ENCODE measurements at places on chromosomes 7 and 10.
A peak's percentile ranks its signal among the peaks of the same experiment; 100 is the strongest.

- peak overlapping the region; percentile 49 for H3K4me3 ChIP-seq
- DNase-seq: peak; percentile 81
- no peaks in the 10 kb centered on the region for H3K36me3 ChIP-seq
These were observed 37.5 kb upstream of the EGR2 start for GRCh38 chr10:62853710-62854109.

DNA sequence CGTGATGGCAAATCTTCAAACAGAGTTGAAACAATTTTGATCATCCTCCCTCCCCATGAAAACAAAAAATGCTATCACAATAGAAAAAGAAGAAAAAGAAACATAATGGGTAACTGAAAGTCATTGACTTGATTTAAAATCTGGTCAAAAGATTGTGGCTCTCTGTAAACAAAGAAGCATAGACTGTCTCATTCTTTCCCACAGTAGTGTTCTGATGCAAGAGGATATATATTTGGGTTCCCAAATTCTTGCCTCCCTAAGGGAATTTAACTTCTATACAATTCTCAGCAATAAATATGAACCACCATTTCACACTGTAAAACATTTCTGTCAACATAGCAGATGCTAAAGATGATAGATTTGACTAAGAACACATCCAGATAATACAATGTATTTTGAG is 32.8 kb upstream of the MEOX2 start:
- no peaks in the 10 kb centered on the region for H3K36me3 ChIP-seq
- no peak overlapping the region for H3K27ac ChIP-seq
- no peaks in the 10 kb centered on the region for H3K27me3 ChIP-seq
- H3K4me1 ChIP-seq: no peaks in the 10 kb centered on the region
- no peak for DNase-seq

DNA sequence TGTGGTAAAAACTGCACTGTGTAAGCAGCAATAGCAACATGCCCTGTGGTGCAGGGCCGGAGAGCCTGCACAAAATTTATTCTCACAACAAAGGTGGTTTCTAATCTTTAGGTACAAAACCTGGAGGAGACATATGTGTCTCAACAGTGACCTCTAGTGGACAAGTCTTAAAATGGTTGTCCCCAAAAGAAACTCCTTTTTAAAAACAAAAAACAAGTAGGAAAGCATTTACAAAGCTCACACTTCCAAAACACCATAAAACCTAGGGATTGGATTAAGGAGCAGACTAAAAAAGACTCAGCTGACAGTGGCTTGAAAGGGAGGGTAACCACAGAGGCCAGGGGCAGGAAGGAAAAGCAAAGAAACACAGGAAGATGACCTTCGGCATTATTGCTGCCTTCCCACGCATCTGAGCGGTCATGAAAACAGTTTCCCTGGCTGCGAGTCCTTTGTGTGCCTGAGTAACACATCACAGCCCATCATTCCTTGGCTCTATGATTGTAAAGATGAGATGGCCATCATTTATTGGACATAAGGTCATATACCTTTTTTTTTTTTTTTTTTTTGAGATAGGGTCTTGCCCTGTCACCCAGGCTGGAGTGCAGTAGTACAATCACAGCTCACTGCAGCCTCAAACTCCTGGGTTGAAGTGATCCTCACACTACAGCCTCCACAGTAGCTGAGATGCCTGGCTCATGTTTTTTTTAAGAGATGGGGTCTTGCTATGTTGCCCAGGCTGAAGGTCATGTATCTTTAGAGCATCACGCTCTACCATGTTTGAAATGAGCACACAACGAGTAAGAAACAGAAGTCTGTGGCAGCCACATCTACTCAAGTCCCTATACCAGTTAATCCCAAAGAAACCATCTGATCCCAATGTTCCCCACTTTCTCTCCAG is 39.5 kb downstream of the RSU1 start:
- peaks cover 7% of the 10 kb centered on the region for H3K36me3 ChIP-seq
- no peaks in the 10 kb centered on the region for H3K27me3 ChIP-seq
- H3K4me3 ChIP-seq: no peak overlapping the region
- no peak overlapping the region for H3K27ac ChIP-seq

DNA sequence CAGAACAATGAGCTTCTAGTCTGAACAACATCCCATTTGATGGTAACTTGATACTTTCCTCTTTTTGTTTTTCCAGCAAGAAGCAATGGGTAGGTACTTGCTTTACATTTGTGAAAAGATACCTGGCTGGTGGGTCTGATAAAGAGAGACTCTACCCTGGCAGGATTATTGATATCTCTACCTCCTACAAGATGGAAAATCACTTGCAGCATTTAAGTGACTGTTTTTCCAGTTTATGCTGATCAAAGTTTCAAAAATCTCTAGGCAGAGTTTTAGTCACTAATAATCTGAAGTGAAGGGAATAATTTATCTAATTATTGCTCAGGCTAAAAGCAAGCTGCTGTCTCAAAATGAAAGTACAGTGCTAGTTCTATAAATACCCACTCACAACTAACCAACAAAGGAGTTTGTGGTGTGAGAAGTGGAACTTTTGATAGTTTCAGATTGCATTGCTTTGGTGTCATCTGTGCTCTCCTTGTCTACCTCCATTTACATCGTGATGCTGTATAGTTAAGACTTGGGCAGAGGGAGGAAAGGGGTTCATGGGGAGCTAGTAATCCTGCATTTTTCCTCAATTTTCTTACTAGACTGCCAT is 86.0 kb upstream of the ANKRD1 start:
- no peaks in the 10 kb centered on the region for H3K36me3 ChIP-seq
- peaks cover 28% of the 10 kb centered on the region for H3K4me1 ChIP-seq
- H3K4me3 ChIP-seq: peak overlapping the region; percentile 70
- H3K27ac ChIP-seq: peak overlapping the region; percentile 79
- H3K27me3 ChIP-seq: peaks cover 18% of the 10 kb centered on the region

- H3K27ac ChIP-seq: no peak overlapping the region
- H3K27me3 ChIP-seq: no peaks in the 10 kb centered on the region
- no peak for DNase-seq
- H3K4me3 ChIP-seq: no peak overlapping the region
- H3K36me3 ChIP-seq: no peaks in the 10 kb centered on the region
These were observed 22.2 kb downstream of the MGAM2 start for GRCh38 chr7:142133731-142134148.

DNA sequence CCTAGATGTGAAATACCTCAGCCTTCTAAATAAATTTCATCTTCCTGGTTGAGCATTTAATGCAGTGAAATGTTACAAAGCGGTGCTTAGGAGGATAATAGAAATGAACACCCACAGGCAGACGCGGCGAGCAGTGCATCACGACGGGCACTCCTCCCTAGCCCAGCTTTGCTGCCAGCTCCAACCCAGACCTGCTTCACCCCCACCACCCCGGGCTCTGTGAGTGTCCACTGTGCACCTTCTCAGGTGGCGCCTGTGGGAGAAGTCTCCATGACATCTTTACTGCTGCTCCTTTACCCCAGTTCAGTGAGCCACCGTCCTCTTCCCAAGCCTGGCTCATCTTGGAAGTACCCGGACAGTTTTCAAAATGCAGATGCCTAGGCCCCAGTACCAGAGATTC is 5.2 kb upstream of the CHST15 start:
- no peaks in the 10 kb centered on the region for H3K4me1 ChIP-seq
- no peak overlapping the region for H3K27ac ChIP-seq
- H3K27me3 ChIP-seq: peaks cover 27% of the 10 kb centered on the region

DNA sequence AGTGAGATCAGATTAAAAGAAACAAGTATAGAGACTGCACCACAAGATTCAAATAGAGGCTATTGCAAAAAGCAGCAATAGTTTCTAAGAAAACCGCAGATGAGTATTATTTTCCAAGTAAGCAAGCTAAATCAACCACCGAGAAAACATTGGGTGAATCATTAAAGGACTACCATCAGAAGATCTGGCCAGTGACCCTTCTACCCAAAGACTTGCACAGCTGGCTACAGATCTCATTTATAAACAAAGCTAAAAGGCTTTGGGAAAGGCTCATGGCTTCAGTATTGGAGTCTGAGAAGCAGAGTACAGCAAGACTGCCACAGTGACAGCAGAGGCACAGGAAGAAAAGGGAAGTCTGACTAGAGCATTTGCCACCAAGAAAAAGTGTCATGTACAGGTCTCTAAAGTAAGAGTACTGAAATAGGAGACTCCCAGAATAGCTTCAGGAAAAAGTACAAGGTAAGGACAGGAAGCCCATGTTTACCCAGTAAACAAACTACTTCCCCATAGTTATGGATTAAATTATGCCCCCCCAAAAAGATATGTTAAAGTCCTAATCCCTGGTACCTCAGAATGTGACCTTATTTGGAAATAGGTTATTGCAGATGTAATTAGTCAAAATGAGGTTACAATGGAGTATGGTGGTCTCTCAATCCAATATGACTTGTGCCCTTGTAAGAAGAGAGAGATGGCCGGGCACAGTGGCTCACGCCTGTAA is 19.0 kb downstream of the STEAP1 start:
- H3K4me1 ChIP-seq: peaks cover 3% of the 10 kb centered on the region
- H3K27ac ChIP-seq: no peak overlapping the region
- no peak overlapping the region for H3K4me3 ChIP-seq

DNA sequence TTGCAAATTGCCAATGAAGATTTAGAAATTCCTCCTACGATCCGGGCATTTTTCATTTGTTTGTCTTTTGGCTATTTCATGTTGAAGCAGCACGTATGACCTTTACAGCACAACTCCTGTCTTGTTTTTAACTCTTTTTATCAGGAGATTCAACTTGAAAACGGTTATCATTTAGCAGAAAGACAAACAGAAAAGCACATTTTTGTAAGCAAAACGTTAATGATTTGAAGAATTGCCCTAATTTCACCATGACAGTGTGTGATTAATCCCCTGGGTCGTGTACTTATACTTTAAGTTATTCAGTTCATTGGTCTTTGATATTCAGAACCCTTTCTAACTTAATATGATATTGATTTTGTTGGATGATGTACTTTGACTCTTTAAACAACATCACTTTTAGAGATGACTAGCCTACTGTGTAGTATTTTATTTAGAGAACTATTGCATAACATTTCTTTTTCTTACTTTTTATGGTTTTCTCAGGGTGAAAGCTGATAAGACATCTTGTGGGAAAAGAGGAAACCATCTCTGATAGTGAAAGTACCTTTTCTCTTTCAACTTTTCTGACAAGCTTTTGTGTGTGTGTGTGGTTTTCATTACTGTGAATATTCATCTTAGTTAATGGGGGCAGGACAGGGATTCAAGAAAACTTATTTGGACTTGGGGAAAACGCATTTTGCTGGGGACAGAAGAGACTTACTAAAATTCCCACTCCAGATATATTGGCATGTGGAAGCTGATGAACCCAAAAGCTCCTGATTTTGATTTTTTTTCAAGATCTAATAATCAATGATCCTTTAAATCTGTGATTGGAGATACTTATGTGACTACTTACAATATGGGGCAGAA is 8.1 kb downstream of the HHEX start:
- DNase-seq: no peak
- no peaks in the 10 kb centered on the region for H3K36me3 ChIP-seq

DNA sequence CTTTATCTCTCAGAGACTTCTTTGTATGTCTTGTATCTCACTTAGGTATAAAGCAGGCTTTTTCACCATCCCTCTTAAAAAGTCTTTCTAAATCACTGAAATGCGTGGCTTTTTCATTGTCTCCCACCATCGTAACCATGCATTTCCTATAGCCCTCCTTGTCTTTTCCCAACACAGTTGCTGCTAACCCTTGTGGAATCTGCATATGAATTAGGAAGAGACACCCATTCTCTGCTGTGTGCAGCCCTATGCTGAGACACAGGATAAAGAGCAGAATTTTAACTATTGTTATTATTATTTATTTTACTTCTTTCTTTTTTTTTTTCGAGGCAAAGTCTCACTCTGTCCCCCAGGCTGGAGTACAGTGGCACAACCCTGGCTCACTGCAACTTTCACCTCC is 804.3 kb upstream of the COBL start:
- H3K4me1 ChIP-seq: no peaks in the 10 kb centered on the region
- no peaks in the 10 kb centered on the region for H3K36me3 ChIP-seq
- DNase-seq: no peak
- H3K4me3 ChIP-seq: no peak overlapping the region

DNA sequence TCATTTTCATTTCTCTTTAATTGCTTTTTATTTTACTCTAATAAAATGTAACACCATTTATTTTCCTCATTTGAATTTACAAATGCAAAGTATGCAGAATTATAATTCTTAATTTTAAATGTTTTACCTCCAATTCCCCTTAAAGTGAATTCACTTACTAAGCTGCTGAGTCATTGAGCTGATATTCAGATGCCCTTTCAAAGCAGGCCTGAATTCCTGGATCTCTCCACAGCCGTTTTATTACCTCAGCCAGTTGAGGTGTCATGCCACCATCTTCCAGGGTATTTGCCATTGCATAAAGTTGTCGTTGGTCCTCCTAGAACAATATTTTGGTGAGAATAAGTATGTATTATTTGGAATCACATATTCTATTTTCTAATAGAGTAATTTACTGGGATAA is 33.2 kb downstream of the GNAT3 start:
- H3K4me1 ChIP-seq: no peaks in the 10 kb centered on the region
- no peak overlapping the region for H3K4me3 ChIP-seq
- no peak for DNase-seq
- H3K27ac ChIP-seq: no peak overlapping the region

- no peak for DNase-seq
- H3K4me3 ChIP-seq: no peak overlapping the region
- H3K27ac ChIP-seq: no peak overlapping the region
- H3K4me1 ChIP-seq: no peaks in the 10 kb centered on the region
These were observed 20.9 kb upstream of the MKLN1 start for GRCh38 chr7:131306777-131307176.

DNA sequence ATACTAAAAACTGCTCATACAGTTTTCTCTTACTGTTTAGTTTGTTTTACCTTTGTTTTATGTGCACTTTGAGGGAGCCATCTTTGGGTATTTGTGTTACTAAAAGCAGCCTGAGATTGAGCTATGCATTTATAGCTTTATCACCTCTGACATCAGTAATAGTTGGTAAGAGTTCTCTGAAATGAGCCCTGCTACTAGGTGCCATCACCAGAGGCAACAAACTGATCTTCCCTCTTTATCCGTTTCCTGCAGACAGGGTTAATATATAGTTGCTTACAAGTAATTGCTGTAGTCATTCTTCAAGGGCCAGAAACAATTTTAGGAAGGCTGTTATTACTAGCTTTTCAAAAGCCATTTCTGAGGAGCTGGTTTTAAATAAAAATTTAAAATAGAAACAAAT is 49.1 kb downstream of the KIF20B start:
- DNase-seq: no peak
- H3K4me3 ChIP-seq: no peak overlapping the region
- peak overlapping the region; percentile 26 for H3K27ac ChIP-seq
- peaks cover 17% of the 10 kb centered on the region for H3K4me1 ChIP-seq
- peaks cover 52% of the 10 kb centered on the region for H3K36me3 ChIP-seq
- H3K27me3 ChIP-seq: no peaks in the 10 kb centered on the region

GRCh38 chr7:45975847-45976484 is 54.9 kb upstream of the IGFBP3 start:
- H3K36me3 ChIP-seq: no peaks in the 10 kb centered on the region
- H3K27ac ChIP-seq: no peak overlapping the region
- DNase-seq: no peak
- H3K27me3 ChIP-seq: no peaks in the 10 kb centered on the region
- no peak overlapping the region for H3K4me3 ChIP-seq

- H3K36me3 ChIP-seq: no peaks in the 10 kb centered on the region
- no peaks in the 10 kb centered on the region for H3K4me1 ChIP-seq
- H3K27me3 ChIP-seq: peaks cover 5% of the 10 kb centered on the region
- H3K27ac ChIP-seq: no peak overlapping the region
These were observed 52.1 kb downstream of the MYL10 start for GRCh38 chr7:101576998-101577397.
